Tibial nerve (tissue), 4 donors: ENCODE measurements at places on chromosomes 7 and 10. TPM values are rescaled to one million over a fixed set of nuclear protein-coding genes. Genes with fewer than 3 reads are reported as not detected.

DNA sequence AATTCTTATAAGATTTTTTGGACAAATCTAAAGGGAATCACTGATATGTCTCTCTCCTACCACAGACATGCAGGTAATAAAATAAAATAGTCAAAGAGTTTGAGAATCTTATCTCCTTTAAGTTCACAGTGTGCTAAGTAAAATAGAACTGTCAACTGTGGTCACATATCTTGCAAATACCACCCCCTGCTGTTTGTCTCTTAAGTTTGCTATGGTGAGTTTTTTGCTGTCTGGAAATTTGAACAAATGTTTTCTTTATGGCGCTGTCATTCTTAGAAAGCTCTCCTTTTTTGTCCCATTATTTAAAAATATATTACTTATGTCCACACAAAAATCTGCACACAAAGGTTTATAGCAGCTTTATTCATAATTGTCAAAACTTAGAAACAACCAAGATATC, 19.6 kb downstream of the GIMAP5 start:
- no peak for DNase-seq

GRCh38 chr10:21048068-21048467, 151.0 kb upstream of the NEBL start:
- DNase-seq: no peak

GRCh38 chr7:26397796-26398426, 106.2 kb downstream of the SNX10 start:
- DNase-seq: no peak

- DNase-seq: no peak
Observed at GRCh38 chr7:63925262-63925625, 73.4 kb upstream of the ZNF722 start.

- DNase-seq: no peak
Observed at GRCh38 chr7:121113288-121113687, 124.8 kb downstream of the CPED1 start.

- no peak for DNase-seq
Observed at GRCh38 chr10:118725886-118726500, 28.8 kb downstream of the CACUL1 start.

DNA sequence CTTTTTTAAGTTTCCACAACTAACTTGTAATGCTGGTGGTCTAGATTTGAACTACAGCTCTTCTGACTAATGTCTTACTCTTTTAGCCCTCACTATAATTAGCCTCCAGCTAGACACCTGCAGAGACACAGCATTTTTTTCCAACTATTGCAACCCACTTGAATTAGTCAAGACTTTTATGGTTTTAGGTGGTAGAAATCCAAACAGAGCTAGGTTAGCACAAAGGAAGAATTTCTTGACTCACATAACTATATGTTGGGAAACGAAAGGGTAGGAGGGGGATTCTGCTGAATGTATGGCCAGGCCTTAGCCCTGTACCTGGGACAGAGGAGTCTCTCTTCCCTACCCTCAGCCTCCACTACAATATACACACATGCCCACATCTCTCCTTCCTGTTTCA, 586.1 kb downstream of the INHBA start:
- DNase-seq: no peak

- DNase-seq: no peak
Observed at GRCh38 chr7:80764132-80764531, 125.7 kb downstream of the CD36 start.

- no peak for DNase-seq
Observed at GRCh38 chr7:115289971-115290370, 368.1 kb downstream of the MDFIC start.

DNA sequence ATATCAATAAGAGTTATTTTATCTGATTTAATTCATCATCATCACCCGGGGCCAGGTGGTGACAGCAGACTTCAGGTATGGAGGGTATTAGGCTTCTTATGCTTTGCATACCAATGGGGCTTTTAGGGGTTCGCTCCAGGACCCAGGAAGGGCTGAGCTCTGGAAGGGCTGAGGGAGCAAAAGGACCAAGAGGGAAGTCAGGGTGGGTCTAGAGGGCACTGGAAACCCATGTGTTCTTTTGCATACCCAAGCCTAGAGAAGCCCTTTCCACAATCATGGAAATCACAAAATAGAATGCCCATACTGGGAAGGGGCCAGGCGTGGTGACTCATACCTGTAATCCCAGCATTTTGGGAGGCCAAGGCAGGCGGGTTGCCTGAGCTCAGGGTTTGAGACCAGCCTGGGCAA, 30.9 kb upstream of the VCL start:
- DNase-seq: no peak

DNA sequence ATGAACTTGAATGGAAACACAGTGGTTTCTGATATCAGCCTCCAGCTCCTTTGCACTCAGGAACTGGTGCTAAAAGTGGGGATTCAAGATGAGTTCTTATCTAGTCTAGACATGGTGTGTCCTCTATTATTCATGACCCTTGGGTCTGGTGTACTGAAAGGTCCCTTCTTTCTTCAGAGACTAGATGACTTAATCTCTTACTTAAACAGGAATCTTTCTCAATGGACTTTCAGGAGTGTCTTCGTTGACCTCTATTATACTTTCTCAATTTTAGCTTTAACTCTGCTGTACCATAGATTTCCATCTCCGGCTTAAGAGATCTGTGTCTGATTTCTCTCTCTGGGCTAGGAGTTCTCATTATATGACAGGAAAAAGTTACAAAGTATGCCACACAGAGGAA, 83.5 kb upstream of the INHBA start:
- no peak for DNase-seq

DNA sequence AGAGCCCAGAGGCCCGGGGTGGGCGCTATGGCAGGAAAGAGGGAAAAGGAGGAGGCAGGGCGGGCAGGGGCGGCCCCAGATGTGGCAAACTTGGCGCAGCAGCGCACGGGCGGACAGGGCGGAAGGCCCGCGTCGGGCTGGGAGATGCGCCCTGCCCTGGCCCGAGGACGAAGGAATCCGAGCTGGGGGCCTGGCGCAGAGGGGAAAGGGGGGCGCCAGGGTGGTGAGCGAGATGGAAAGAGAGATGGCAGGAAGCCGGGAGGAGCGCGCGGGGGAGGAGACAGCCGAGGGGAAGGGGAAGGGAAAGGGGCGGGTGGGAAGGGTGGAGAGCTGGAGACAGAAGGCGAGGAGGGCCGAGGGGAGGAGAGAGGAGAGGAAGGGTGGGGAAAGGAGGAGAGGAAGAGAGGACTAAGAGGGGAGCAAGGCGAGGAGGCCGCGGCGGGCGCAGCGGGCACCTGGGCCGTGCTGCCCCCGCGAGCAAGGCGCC, at the start of gene MARVELD1:
Gene MARVELD1, plus strand, starts transcription at position 392 of the 487 bp plus-strand sequence. CDS start 147 bp downstream, outside the sequence.
- DNase-seq: peak; percentile 69

- DNase-seq: no peak
Observed at GRCh38 chr7:100544967-100545359, 6.0 kb downstream of the AGFG2 start.

- no peak for DNase-seq
Observed at GRCh38 chr7:45278763-45279398, 121.3 kb downstream of the RAMP3 start.

GRCh38 chr7:90717296-90718060, 121.4 kb downstream of the CDK14 start:
- DNase-seq: no peak

GRCh38 chr10:36559412-36560400, 565.7 kb upstream of the ANKRD30A start:
- DNase-seq: no peak

DNA sequence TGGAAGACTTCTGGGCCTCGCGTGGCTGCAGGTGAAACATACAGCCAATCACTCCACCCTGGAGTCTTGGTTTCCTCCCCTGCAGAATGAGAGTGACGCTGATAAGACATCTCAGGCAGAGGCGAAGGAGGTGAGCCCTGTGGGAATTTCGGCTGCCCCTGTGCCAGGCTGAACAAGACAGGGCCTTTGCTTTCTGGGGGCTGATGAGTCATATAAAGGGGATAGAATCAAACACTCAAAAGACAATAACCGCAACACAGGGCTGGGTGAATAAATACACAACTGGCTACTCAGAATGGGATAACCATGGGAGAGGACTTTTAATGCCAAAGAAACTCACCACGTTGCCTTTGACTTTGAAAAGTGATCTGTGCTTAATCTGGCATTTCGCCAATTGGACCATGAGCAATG, 143.8 kb downstream of the KCNMA1 start:
- no peak for DNase-seq

DNA sequence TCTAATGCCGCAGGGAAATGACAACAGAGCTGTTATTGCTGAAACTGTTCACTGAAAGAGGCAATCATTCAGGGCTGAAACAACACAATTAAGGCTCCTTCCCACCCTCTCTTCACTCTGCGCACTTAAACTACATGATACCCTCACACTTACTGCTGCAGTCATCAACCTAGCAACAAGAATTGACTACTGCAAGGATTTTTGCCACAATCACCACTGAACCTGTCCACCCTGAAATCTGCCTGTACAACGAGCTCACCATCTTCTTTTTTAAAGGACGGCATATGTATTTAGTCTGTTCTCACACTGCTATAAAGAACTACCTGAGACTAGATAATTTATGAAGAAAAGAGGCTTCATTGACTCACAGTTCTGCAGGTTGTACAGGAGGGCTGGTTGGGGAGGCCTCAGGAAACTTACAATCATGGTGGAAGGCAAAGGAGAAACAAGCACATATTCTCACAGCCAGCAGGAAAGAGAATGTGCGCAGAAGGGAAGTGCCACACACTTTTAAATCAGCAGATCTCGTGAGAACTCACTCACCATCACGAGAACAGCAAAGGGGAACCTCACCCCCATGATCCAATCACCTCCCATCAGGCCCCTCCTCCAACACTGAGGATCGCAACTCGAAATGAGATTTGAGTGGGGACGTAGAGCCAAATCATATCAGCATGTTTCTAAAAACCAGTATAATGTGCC, 131.7 kb downstream of the SORCS1 start:
- DNase-seq: no peak

GRCh38 chr10:103083266-103083976, 109.7 kb downstream of the NT5C2 start:
- no peak for DNase-seq

- no peak for DNase-seq
Observed at GRCh38 chr7:100571829-100572116, 1.9 kb downstream of the SAP25 start.

DNA sequence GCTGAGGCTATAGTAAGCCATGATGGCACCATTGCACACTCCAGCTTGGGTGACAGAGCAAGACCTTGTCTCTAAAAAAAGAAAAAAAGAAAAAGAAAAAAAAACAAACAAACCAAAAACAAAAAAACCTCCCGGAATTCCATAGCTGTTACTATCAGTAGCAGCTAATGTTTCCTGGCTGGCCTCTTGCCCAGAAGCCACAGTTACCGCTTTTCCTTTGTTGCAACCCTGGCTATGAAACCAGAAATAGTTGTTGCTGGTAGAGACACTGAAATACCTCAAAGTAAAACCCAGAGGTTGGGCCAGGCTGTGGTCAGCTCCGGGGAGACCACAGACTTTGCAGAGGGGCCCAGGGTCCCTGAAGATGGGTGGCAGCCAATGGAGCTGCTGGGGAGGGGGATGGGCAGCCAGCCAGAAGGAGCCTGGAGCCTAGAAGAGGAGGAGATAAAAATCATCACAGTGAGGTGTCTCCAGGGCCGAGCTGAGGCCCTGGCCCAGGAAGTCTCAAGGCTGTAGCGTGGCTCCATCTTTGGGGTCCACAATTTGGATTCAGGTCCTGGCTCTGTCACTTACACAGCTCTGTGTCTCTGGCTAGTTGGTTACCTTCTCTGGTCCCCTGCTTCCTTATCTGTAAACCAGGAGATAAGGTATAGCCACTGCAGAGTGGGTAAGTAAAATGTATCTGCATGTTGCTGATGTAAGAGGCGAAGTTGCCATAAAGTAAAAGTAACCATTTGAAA, 3.4 kb upstream of the CHST12 start:
- peak; percentile 68 for DNase-seq

Gene HSPA12A
- total RNA-seq: 125 TPM

Gene PAPSS2
- total RNA-seq: 11.6 TPM

Gene MYL10
- total RNA-seq: not detected

Gene MMRN2
- total RNA-seq: 64.7 TPM

Gene GIMAP6
- 31.9 TPM for total RNA-seq

Gene AS3MT
- total RNA-seq: 5.4 TPM

Gene SLC13A1
- total RNA-seq: not detected

Gene CARD11
- total RNA-seq: 2.9 TPM

Gene PROSER2
- 71.1 TPM for total RNA-seq
